ENCODE measurements at places on chromosomes 2 and 18.

DNA sequence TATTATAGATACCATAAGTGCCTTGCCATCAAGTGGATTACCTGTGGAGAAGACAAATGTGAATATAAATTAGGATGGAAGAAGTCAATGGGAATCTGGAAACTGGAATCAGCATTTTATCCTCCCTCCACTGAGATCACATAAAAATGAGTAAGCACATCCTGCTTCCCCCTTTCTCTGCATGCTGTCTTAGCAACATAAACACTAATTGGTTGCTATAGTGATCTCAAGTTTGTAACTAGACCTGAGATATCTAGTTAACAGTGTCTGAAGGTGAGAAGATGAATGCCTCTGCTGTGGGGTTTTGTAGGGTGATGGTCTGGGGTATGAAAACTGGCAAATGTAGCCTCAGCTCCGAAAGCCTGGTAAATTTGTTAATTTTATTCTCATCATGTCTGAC is 1357.5 kb upstream of the CELF4 start:
- no peak for DNase-seq

DNA sequence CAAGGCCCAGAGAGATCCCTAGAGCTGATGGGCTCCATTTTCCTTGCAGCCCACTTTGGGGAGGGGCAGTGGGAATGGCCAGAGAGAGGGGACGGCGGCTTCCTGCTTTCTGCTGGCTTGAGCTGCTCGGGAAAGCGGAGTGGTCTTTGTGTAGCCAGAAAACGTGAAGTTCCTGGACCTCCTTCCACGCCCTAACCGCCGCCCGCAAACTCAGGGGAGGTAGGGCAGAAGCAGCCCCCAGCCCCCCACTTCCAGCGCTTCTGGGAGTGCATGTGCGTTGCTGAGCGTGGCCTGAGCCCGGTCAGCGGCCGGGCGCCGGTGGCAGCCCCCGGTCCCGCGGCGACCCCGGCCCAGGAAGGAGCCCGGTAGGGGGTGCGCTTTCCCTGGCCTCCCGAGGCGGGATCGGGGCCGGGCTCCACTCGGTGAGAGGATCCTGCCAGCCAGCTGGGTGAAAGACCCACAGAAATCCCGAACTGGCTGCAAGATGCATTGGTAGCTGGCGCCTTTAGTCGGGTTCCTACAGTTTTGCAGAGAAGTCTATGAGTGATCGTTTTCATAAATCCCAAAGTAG is 25.3 kb upstream of the BOD1L2 start:
- DNase-seq, result no peak

GRCh38 chr2:173077506-173078177 is 2.0 kb downstream of the MAP3K20 start:
- no peak for DNase-seq

- DNase-seq, result no peak
Measured at GRCh38 chr2:125630377-125630776, 1025.6 kb upstream of the GYPC start.

- no peak for DNase-seq
Measured at GRCh38 chr2:16332681-16333557, 332.7 kb downstream of the CYRIA start.

GRCh38 chr2:236240228-236240990 is 23.8 kb downstream of the ASB18 start:
- DNase-seq, result no peak
